Brain pericyte (primary cell): ENCODE measurements at places on chromosomes 4 and X.

- no peak for DNase-seq
Observed at GRCh38 chr4:52943677-52944076, 81.6 kb downstream of the RASL11B start.

DNA sequence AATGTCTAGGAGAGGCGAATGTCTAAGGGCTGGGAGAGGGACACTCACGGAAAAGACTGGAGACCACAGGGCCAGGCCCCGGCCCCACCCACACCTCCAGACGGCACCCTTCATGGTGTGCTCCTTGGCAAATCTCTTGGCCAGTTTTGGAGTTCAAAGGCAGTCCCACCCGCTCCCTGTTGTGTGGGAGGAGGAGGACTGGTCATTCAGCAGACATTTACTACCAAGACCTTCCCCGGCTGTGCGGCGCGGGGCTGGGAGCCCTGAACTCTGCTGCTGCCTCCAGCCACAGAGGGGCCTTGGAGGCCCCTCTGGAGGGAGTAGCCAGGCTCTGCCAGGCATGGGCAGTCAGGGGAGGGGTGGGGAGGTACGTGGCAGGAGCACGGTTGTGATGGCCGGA lies 8.7 kb upstream of the TBC1D14 start:
- DNase-seq = no peak

GRCh38 chr4:169229571-169230028 lies 41.2 kb downstream of the SH3RF1 start:
- DNase-seq = peak; percentile 55

DNA sequence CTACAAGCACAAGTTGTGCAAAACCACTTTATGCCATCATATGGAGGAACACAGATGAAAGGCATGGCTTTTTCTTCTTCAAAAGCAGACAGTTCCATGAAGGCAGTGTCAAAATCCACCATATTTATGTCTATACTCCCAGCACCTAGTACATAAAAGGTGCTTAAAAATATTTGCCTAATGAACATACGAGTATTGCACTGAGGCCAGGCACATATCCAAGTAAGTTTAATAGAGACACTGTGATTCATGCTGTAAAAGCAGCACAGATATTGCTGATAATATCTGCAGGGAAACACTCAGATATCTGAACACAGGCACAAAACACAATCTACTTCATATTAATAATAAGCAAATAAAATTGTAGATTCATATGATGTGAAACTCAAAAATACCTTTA lies 48.1 kb upstream of the CXCL8 start:
- no peak for DNase-seq

GRCh38 chrX:154840856-154841255 lies 6.4 kb upstream of the SMIM9 start:
- DNase-seq = no peak

- DNase-seq = no peak
Observed at GRCh38 chr4:23759066-23759465, 130.8 kb downstream of the PPARGC1A start.

GRCh38 chr4:145730026-145730425 lies 50.1 kb downstream of the C4orf51 start:
- no peak for DNase-seq
